ENCODE measurements at places on chromosomes 2 and 18. TPM values are rescaled to one million over a fixed set of nuclear protein-coding genes. Genes with fewer than 3 reads are reported as not detected.

Gene ZSWIM2
- total RNA-seq = not detected

DNA sequence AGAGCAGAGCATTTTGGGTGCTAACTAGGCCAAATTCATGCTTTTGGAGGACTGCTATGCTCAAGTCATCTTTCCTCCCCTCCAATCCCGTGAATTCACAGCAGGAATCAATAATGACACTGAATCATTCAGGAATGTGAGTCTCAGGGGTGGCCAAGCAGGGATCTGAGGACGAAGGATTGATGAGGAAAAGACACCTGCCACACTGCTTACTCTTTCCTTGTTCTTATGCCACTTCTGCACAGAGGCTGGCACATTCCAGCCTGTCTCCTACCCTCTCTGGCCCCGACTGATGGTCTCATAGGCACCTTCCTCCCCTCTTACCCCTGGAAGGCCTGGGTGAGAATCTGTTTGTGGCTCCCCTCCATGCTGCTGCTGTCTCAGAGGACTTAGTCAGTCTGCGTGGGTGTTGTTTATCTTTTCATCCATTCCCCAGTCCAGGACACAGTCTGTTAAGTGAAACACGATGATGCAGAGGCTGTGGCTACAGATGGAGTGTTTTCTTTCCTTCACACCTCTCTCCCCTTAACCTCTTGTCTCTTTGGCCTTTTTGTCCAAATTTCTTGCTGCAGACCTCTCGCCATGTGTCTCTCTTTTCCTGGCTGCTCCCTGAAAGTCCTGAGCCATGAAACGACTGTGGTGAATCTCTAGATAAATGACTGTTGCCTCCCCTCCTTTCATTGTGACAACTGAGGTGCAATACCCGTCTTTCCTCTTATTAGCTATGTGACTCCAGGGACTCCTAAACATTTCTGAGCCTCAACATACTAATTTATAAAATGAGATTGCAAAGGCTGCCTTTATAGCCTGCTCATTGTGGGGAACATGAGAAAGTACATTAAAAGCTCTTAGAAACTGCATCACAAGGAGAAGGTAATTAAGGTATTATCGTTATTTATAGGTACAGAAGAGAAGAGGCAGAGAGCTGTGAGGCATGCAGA is 86.9 kb downstream of the RDH14 start:
- peaks cover 30% of the 10 kb centered on the region for H3K4me1 ChIP-seq
- no peaks in the 10 kb centered on the region for H3K27me3 ChIP-seq
- peak overlapping the region; percentile 67 for H3K27ac ChIP-seq

GRCh38 chr2:148338541-148338940 is 306.0 kb upstream of the EPC2 start:
- H3K27me3 ChIP-seq = no peaks in the 10 kb centered on the region
- H3K4me1 ChIP-seq = no peaks in the 10 kb centered on the region
- no peak for DNase-seq
- H3K4me3 ChIP-seq = no peak overlapping the region
- no peak overlapping the region for H3K27ac ChIP-seq

DNA sequence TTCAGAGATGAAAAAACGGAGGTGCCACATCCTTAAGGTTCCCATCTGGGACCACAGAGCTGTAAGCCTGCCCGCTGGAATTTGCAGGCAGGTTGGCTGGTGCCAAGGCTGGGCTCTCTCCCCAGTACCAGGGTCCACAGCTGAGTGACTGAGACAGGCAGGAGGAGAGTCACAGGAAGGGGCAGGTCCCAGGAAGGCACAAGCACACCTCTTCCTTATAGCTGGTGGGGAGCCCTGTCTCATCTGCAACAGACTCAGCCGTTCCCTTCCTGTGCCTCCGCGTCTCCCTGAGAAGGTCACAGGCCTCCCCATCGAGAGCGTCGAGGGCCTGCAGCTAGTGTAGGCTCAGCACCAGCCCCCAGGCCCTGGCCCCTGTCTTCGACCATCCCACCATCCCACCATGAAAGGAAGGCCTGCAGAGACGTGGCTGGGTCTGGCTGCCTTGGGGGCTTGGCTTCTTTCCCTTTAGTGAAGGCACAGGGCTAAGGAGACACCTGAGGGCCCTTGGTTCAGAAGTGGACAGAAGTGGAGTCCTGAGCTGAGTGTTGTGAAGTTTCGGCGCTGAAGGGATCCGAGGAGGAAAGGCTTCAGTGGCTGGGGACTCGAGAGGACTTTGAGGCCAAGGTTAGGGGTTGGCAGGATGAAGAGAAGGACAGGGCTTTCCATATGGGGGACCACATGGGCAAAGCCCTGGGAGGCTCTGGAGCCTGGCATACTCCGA is 26.8 kb downstream of the GLI2 start:
- DNase-seq = no peak
- H3K4me1 ChIP-seq = peaks cover 83% of the 10 kb centered on the region
- H3K4me3 ChIP-seq = no peak overlapping the region
- H3K27ac ChIP-seq = no peak overlapping the region

DNA sequence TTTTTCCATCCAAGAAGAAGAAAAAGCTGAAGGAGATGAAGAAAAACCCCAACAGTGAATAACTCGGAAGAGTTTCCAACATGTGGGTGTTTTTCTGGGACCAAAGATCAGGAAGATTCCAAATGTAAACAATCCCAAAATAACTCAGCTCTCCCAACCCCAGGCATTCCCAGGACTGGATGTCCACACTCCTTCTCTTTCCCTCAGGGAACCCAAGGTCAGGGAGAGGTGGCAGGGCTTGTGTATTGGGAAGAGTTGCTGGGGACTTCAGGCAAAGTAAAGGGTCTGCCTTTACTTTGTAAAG is 268.0 kb downstream of the DYSF start:
- H3K4me3 ChIP-seq = no peak overlapping the region
- H3K27me3 ChIP-seq = no peaks in the 10 kb centered on the region
- DNase-seq = no peak
- no peaks in the 10 kb centered on the region for H3K36me3 ChIP-seq
- H3K27ac ChIP-seq = peak overlapping the region; percentile 33
- peaks cover 35% of the 10 kb centered on the region for H3K4me1 ChIP-seq

Gene COLEC12
- 24.9 TPM for total RNA-seq

Gene GALNT14
- 0.80 TPM for total RNA-seq

- no peaks in the 10 kb centered on the region for H3K27me3 ChIP-seq
- no peak overlapping the region for H3K4me3 ChIP-seq
These were observed 1058.7 kb upstream of the KLHL29 start for GRCh38 chr2:22326250-22326649.

Gene SLC4A3
- total RNA-seq = 20.9 TPM

- H3K36me3 ChIP-seq = no peaks in the 10 kb centered on the region
- H3K27ac ChIP-seq = no peak overlapping the region
- no peaks in the 10 kb centered on the region for H3K27me3 ChIP-seq
- DNase-seq = no peak
- H3K4me3 ChIP-seq = no peak overlapping the region
These were observed 80.9 kb upstream of the GALNT5 start for GRCh38 chr2:157176602-157177001.

GRCh38 chr2:59254279-59254678 is 1013.2 kb upstream of the FANCL start:
- H3K4me1 ChIP-seq = no peaks in the 10 kb centered on the region
- H3K4me3 ChIP-seq = no peak overlapping the region
- no peak overlapping the region for H3K27ac ChIP-seq
- DNase-seq = no peak

Gene SPHKAP
- total RNA-seq = 0.52 TPM

GRCh38 chr2:102056079-102056581 is 64.4 kb downstream of the IL1R2 start:
- peaks cover 17% of the 10 kb centered on the region for H3K4me1 ChIP-seq
- no peak overlapping the region for H3K4me3 ChIP-seq
- DNase-seq = peak; percentile 92
- H3K36me3 ChIP-seq = no peaks in the 10 kb centered on the region
- H3K27ac ChIP-seq = peak overlapping the region; percentile 46

DNA sequence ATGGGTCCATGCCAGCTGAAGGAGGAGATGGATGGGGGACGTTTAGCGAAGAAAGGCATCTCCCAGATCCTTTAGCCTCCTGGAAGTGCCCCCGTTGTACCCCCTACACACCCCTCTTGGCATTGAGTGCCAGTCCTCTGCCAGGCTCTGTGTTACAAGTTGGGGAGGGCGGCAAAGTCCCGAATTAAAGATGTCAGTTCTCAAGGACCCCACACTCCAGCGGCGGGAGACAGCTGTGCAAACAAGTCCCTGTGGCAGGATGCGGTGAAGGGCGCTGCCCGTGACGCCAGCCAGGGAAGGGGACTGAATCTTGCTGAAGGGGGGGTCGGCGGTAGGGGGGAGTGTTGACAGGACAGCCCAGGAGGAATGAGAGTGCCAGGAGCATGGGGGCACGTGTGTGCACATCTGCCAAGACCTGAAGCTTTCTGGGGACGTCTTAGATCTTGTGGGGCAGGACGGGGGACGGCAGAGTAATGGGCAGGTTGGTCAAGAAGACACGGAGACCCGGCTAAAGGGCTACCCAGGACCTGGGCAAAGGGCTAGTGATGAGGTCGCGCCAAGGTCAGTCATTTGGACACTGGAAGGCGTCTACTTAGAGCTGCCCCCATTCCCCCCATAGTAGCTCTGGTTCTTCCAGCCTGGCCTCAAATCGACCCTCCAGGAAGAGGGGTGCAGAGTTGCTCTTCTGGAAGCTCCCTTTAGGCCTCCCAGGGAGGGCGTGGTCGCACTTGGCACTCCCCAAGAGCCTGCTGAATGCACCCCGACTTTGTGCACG is 2.8 kb upstream of the CTDSP1 start:
- peaks cover 25% of the 10 kb centered on the region for H3K4me1 ChIP-seq
- peak overlapping the region; percentile 94 for H3K4me3 ChIP-seq
- H3K27ac ChIP-seq = peak overlapping the region; percentile 98
- no peaks in the 10 kb centered on the region for H3K27me3 ChIP-seq

Gene CDKL4
- 3.7 TPM for total RNA-seq

DNA sequence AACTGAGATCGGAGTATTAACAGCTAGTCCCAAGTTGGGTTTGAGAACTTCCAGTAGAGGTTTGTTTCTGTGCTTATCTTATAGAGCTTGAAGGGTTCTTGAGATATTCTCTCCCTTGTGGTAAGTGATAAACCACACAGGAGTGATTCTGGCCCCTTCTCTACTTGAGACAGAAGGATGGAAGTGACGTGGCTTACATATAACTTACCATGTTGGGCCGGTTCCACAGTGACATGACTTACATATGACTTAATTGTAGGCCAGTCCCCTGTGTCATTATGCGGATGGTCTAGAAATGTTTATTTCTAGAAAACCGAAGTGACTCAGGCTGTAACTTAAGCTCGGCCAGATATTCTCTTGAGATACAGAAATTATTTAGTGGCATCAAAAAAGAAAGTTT is 62.7 kb downstream of the TRAPPC12 start:
- H3K27me3 ChIP-seq = no peaks in the 10 kb centered on the region
- H3K36me3 ChIP-seq = peaks cover 34% of the 10 kb centered on the region
- H3K27ac ChIP-seq = no peak overlapping the region
- no peak for DNase-seq
- H3K4me1 ChIP-seq = no peaks in the 10 kb centered on the region

Gene HSBP1L1
- total RNA-seq = 4.6 TPM

Gene ABHD1
- total RNA-seq = not detected

DNA sequence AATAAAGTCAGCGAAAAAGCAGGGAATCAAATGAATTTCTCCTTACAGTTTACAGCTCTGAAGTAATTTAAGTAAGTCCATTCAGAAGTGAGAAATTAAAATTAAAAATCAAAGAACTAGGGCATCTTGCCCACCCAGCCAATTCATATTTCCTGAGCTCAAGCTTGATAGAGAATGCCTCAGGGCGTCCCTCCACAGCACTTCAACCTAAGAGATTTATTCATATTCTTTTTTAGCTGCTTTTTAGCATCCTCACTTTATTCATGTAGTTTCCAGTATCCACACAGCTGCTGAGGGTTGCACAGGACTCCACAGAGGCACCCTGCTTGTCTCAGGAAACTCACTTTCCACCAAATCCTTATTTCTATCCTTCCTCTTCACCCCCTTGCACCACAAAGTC is 900.3 kb downstream of the BCL11A start:
- H3K4me3 ChIP-seq = no peak overlapping the region
- H3K27ac ChIP-seq = no peak overlapping the region
- no peaks in the 10 kb centered on the region for H3K4me1 ChIP-seq
- no peaks in the 10 kb centered on the region for H3K27me3 ChIP-seq
- DNase-seq = no peak
- H3K36me3 ChIP-seq = no peaks in the 10 kb centered on the region

Gene UBE2F
- 59.0 TPM for total RNA-seq

Gene CEP192
- 21.6 TPM for total RNA-seq

GRCh38 chr2:3613524-3613905 is 18.6 kb downstream of the COLEC11 start:
- H3K27me3 ChIP-seq = no peaks in the 10 kb centered on the region
- H3K4me1 ChIP-seq = no peaks in the 10 kb centered on the region
- H3K36me3 ChIP-seq = no peaks in the 10 kb centered on the region

Gene FEV
- total RNA-seq = not detected

DNA sequence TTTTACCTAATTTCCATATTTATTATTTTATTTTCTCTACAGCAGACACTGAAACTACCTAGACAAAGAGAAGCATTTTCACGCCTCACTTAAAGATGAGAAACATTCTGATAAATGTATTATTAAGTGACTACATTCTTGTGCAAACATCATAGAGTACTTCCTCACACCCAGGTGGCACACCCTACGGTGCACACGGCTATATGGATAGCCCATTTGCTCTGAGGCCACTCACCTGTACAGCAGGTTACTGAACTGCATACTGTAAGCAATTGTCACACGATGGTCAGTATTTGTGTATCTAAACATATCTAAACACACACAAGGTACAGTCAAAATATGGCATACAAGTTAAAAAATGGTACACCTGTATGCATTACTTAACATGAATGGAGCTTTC is 481.4 kb downstream of the CMPK2 start:
- H3K36me3 ChIP-seq = no peaks in the 10 kb centered on the region
- no peak overlapping the region for H3K4me3 ChIP-seq
- DNase-seq = no peak
- H3K27ac ChIP-seq = no peak overlapping the region
- no peaks in the 10 kb centered on the region for H3K27me3 ChIP-seq

DNA sequence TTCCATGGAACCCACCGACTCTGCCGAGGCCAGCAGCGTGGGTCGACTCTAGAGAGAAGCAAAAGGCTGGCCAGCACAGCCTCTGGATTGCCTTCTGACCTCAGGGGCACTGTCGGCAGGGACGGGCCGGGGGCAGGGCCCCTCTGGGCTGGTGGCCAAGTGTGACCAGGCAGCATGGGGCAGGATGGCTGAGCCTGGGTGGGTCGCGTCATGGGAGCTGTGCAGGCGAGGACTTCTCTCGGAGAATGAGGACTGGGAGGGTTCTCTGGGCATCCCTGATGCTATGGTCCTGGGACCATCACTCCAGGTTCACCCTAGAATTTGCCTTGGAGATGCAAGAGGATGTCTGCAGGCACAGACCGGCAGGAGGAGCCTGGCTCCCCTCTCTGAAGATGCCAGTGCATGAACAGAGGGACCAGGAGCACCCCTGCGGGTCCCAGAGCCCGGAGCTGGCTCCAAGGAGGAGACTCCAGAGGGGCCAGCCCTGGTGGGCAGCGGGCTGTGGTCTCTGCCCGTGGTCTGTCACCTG is 289.2 kb downstream of the NDUFA10 start:
- no peaks in the 10 kb centered on the region for H3K36me3 ChIP-seq
- no peak overlapping the region for H3K27ac ChIP-seq
- no peak overlapping the region for H3K4me3 ChIP-seq
- DNase-seq = no peak
- H3K27me3 ChIP-seq = no peaks in the 10 kb centered on the region
- no peaks in the 10 kb centered on the region for H3K4me1 ChIP-seq

- H3K4me3 ChIP-seq = no peak overlapping the region
- H3K27ac ChIP-seq = no peak overlapping the region
- peaks cover 8% of the 10 kb centered on the region for H3K4me1 ChIP-seq
- no peaks in the 10 kb centered on the region for H3K36me3 ChIP-seq
- DNase-seq = no peak
These were observed 8.3 kb downstream of the WNT6 start for GRCh38 chr2:218867900-218868299.

Measured in esophagus muscularis mucosa (tissue), 4 donors.